ENCODE measurements at places on chromosomes 7 and 10. TPM values are rescaled to one million over a fixed set of nuclear protein-coding genes. Genes with fewer than 3 reads are reported as not detected.
A peak's percentile ranks its signal among the peaks of the same experiment; 100 is the strongest.

DNA sequence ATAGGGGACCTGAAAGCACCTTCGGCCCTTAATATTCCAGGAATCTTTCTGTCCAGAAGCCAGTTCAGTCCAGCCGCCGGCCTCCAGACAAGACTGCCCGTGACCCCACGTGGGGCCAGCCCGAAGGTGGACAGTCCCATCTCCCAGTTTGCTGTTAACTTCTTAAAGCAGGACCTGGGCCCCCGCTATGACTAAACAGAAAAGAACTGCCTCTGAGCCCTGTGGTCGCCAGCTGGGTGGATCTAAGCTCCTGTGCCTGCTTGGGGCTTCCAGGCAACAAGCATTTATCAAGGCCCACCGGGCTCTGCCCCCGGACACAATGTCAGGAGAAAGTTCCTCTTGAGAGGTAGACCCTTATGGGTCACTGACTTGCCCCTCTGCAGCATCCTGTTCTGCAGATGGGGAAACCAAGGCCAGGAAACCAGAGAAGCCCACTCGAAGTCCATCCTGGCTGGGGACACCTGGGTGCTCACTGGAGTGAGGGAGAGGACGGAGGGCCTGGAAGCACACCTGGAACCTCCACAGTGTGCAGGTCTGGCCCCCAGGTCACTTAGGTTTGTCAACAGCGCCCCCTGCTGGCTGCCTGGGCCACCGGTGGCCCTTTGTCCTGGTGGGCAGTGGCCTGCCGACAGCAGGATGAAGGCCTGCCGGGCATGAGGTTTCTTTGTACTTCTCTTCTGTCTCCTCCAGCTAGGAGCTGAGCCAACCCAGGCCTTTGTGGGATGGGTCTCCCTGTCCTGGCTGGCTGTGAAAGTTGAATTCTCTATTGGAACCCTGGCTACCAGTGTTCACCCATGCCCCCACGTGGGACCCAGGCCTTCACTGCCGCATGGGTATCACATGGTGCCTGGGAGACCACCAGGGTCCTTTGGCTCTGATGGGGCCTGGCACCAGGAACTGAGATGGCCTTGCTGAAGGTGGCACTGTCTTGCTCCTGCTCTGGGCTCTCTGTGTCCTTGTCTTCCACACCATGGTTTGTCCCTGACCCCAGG, 128.0 kb downstream of the ZMIZ1 start:
- peak; percentile 96 for DNase-seq

DNA sequence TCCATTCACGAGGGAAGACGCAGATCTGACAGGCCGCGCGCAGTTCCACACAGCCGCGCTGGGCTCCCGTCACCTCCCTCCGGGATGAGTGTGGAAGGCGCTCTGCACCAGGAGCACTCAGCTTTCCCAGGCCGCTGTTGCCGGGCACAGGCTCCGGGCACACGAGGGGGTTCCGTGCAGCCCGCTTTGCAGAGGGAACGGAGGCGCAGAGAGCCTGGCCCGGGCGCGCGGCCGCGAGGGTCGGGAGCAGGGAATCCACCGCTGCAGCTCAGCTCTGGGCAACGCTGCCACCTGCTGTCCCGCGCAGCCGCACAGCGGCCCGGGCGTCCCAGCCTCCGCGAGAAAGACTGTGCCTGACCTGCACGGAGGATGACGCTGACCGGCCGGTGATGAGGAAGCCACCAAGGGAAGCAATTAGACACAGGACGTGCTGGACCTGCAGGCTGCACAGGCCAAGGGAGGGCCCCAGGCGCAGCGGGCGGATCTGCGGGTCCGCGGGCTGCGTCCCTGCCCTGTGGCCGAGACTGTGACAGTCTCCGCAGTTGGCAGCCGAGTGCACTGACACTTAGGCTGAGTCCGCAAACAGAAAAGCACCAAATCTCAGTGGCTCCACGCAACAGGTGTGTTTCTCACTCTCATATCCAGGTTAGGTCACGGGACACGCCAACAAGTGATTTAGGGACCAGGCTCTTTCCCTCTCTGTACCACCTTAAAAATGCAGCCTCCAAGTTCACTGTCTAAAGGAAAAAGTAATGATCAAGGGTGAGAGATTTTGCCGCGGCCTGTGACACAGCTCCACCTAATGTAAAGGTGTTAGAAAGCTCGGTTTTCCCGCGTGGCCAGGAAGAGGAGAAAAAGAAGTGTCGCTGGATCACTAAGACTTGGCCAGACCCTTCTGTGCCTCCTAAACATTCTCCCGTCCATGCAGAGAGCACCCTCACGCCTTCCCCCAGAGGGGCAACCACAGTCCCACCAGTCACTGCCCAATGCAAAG, 94.5 kb downstream of the SEC61G start:
- DNase-seq = peak; percentile 94

DNA sequence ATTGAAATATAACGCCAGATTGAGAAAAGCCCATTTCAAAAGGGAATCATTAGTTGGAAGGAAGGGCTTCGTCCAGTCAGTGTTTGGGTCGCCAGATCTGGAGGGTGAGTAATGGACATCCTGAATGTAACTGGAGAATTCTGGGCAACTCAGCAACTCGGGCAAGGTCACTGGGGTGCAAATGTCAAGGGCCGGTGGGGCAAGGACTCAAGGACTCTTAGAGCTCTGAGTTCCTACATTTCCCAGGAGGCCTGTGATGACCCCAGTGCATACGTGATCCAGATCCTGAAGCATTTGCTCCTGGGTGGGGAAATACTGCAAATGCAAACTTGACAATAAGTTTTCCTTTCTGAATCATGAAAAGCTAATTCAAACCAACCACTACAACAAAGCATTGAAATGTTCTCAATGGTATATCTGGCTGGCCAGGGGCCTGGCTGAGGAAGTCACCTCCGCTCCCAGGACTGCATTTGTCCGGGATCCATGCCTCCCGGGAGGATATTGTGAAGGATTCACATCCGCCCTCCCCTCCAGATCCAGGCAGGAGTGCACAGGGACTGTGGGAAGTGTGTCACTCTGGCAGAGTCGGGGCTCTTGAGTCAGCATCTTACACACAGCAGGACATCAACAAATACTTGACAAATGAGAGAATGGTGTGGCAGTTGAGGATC, 164.0 kb downstream of the FANK1 start:
- DNase-seq = no peak

MALSU1 gene
- 76.0 TPM for total RNA-seq

DNA sequence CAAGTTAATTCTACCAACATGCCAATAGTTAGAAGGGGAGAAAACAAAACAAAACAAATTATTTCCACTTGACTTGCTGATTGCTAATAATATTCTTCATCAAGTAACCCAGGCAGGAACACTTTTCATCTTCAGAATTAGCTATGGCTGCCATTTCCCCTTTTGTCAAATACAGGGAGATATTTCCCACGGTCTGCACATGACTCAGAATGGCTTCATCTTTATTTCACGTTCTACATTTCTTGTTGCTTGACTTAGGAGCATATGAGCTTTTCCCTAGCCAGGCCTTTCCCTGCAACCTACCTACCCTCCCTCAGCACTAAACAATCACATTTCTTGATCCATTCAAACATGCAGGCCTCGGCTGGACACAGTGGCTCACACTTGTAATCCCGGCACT, 6.5 kb downstream of the CPVL start:
- no peak for DNase-seq
